ENCODE measurements at places on chromosomes 3 and 15.

DNA sequence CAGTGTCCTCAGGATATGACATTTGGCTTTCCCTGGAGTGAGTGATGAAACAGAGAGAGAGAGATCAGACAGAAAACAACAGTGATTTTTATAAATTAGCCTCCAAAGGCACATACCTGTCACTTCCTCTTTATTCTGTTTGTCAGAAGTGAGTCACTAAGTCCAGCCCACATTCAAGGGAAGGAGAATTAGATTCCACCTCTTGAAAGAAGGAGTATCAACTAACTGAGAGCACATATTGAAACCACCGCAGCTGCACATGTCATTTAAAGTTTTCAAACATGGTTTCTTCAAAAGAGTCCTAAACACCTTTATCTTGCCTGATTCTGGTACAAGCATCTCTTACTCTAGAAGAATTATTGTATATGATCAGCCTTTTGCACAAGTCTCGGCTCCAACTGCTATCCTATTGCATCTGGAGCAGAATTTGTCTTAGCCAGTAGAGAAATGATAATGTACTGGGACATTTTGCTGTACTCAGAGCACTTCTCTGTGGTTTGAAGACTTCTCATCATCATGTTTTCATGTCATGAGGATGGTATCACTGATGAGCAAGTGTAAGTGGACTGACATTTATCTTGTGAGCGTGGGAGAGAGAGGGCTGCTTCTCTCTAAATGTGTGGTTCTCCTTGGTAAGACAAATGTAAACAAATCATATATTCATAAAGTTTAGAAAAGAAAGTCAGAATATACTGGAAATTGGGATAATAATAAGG is 338.9 kb upstream of the CFAP20DC start:
- DNase-seq: no peak

GRCh38 chr3:15851735-15852134 is 54.0 kb upstream of the ANKRD28 start:
- no peak for DNase-seq

- DNase-seq: no peak
Observed at GRCh38 chr3:150682279-150682678, 21.4 kb downstream of the ERICH6 start.

- DNase-seq: no peak
Observed at GRCh38 chr3:52041118-52041731, 15.1 kb downstream of the DUSP7 start.

DNA sequence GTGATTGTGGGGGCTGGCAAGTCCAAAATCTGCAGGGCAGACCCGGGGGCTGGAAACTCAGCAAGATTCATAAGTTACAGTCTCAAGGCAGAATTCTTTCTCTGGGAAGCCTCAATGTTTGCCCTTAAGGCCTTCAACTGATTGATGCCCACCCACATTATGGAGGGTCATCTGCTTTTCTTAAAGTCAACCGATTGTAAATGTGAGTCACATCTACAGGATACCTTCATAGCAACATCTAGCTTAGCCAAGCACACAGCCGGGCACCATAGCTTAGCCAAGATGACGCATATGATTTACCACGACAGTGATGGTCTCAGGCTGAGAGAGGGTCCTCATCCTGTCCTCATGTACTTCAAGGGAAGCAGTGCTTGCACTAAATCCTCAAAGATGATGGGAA is 43.5 kb downstream of the IDH2 start:
- no peak for DNase-seq

GRCh38 chr15:66115568-66116206 is 137.9 kb downstream of the MEGF11 start:
- peak; percentile 69 for DNase-seq

DNA sequence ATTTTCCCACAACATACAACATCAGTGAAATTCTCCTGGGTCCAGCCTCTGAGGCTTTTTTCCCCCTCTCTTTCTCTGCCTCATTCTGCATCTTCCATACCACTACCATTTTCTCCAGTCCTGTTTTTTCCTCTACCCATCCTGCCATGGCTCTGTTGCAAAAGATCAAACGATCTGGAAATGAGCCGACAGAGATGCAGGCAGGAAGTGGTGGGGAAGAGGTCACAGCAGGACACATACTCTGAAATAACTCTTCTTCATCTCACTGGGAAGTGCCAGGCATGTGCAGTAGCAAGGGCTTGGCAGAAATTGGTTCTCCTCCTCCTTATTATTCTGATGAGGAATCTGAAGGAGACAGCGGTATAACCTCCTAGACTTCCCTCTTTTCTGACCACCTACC is 114.3 kb downstream of the CORO2B start:
- no peak for DNase-seq

DNA sequence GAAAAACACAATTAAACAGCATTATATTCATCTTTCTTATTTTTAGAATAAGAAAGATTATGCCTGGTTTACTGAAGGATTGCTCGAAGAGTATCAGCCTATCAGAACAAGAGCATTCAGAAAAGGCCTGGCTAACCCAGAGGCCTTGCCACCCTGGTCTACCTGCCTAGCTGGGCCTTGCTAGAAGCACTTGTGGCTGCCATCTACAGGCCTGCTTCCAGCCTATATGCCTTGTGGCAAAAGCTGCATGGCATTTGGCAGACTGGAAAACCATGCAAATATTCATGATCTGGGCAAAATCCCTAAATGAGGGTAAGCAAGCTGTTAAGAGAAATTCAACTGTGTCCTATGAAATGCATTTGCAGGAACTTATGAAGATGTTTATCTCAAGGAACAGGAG is 9.3 kb upstream of the ATP13A4 start:
- no peak for DNase-seq

- no peak for DNase-seq
Observed at GRCh38 chr3:188589071-188589470, 435.1 kb downstream of the LPP start.

DNA sequence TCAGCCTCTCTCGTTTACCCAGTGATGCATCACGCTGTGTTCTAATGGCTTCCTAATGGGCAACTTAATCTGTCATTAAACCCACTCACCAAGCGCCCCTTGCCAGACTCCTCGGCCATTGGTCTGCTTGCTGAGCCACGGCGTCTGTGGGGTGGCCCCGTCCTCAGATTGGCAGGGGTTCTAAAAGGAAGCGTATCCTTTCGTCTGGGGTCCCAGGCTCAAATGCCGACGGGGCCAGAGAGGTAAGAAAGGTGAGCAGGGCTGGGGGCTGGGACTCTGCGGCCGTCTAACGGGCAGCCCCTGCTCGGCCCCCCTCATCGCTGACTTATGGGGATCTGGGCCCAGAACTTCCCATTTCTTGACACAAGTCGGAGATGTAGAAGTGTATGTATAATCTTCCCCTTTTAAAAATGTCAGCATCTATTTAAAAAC is 315.1 kb upstream of the PROK2 start:
- peak; percentile 53 for DNase-seq

GRCh38 chr3:131397889-131398288 is 16.3 kb downstream of the NUDT16 start:
- DNase-seq: no peak

DNA sequence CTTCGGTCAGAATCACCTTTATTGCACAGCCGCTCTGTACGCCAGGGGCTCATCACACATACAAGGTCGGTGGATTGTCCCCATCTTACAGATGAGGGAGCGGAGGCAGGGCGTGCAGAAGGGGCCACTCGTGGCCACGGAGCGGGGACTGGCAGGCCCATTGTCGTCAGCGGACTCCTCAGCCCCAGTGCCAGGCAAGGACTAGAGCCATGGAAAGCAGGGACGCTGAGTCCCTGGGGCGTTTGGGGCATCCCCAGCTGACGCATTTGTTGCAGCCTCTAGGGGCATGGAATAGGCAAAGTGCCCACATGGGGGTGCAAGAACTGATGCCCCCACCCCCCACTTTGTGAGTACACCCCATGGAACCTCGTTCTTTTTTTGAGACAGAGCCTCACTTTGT is 29.8 kb upstream of the FURIN start:
- DNase-seq: no peak

- DNase-seq: no peak
Observed at GRCh38 chr15:40832903-40833302, 4.4 kb upstream of the PPP1R14D start.

DNA sequence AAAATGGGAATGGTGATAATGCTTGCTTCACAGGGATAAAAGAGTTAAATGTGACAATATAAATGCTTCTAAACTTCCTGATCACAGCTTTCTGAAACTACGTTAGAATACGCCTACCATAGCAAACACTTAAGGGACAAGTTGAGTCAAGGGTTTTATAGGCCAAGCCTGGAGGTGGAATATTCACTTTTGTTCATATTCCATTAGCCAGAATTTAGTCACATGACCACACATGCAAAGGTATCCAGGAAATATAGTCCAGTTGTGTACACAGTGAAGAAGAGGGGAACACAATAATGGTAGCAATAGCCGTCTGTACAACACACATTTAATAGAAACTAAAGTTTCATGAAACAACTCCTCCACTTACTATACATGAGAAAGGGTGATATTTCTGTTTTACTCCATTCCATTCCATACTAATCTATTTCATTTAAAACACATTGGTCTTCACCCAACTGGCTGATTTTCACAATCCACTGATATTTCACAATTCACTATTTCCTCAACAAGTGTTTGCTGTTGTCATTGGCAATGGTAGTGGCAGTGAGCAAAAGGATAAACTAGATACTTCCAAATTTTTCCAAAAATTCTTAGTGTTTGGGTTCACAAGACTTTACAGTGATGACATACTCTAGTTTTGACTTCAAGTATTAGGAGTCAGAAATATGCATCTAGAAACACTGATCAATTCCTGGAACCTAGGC is 270.9 kb downstream of the ERC2 start:
- no peak for DNase-seq

DNA sequence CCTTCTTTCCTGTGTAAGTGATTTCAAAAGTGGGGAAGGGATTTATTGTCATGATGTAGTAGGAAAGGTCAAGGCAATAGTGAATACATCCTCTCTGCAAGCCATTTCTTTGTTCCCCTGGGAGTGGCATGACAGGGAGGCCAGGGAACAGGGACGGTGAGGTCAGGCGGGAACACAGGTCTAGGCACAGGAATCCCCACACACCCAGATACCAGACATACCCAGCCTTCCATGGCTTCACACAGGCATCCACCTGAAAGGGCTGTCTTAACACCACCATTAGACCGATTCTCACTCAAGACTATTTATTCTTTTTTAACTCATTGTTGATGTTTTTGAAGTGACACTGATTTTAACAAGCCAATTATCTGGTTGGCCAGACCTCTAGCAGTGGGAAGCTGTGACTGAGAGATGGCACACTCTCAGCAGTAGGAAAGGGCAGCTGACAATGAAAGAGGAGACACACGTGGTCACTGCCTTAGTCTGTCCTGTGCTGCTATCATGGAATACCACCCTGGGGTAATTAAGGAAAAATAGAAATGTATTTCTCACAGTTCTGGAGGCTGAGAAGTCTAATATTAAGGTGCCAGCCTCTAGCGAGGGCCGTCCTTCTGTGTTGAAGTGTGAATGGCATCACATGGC is 74.6 kb upstream of the MYZAP start:
- DNase-seq: no peak

GRCh38 chr3:190865828-190866227 is 3.3 kb upstream of the GMNC start:
- no peak for DNase-seq

- peak; percentile 59 for DNase-seq
Observed at GRCh38 chr15:57133127-57133968, 214.9 kb downstream of the TCF12 start.

- no peak for DNase-seq
Observed at GRCh38 chr3:189258261-189258660, 86.5 kb downstream of the TPRG1 start.

- no peak for DNase-seq
Observed at GRCh38 chr15:66045542-66045941, 176.3 kb downstream of the RAB11A start.

DNA sequence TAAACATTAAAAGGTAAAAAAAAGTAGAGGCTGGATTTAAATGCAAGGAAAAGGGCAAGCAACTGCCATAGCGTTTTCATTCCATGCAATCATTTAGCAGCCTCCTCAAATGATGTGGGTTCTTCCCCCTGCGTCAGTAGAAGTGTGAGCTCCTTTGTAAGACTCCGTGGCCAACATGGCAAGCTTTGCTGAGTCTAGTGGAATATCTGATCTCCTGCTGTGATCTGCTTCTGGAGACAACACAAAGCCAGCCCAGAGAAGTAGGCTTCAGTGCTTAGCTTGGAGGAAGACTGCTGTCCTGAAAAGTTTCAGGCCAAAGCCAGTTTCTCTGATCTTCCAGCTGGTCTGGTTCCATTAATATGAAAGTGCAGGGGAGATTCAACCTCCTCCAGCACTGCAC is 70.4 kb downstream of the ARPP21 start:
- DNase-seq: no peak

DNA sequence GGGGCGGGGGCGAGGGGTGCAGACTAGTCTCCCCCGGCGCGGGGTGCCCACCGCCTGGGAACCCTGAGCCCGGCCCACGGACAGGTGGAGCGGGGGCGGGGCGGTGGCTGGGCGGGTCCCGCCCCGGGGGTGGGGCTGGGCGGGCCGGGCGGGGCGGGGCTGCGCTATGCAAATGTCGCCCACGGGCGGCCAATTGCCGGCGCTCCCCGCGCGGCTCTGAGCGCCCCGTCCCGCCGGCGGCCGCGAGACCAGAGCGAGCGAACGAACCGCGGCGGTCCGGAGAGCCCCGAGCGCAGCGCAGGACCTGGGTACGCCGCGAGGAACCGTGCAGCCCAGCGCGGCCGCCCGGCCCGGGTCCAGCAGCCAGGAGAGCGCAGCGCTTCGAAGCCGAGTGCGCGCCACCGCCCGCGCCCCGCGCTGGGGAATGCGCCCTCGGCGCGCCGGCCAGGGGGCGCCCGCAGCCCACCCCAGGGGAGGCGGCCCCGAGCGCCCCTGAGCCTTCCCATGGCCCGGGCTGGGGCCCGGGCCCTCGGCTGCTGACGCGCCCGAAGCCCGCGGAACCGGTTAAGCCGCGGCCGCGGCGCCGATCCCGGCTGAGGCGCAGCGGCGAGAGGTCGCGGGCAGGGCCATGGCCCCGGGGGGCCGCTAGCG is at the start of gene SEMA3F:
Gene SEMA3F, plus strand, starts transcription at position 485 of the 651 bp plus-strand sequence. CDS start 4,299 bp downstream, outside the sequence.
- peak; percentile 38 for DNase-seq

- no peak for DNase-seq
Observed at GRCh38 chr3:40782111-40782721, 257.5 kb downstream of the ZNF621 start.

- no peak for DNase-seq
Observed at GRCh38 chr3:89955156-89955555, 847.7 kb downstream of the EPHA3 start.

DNA sequence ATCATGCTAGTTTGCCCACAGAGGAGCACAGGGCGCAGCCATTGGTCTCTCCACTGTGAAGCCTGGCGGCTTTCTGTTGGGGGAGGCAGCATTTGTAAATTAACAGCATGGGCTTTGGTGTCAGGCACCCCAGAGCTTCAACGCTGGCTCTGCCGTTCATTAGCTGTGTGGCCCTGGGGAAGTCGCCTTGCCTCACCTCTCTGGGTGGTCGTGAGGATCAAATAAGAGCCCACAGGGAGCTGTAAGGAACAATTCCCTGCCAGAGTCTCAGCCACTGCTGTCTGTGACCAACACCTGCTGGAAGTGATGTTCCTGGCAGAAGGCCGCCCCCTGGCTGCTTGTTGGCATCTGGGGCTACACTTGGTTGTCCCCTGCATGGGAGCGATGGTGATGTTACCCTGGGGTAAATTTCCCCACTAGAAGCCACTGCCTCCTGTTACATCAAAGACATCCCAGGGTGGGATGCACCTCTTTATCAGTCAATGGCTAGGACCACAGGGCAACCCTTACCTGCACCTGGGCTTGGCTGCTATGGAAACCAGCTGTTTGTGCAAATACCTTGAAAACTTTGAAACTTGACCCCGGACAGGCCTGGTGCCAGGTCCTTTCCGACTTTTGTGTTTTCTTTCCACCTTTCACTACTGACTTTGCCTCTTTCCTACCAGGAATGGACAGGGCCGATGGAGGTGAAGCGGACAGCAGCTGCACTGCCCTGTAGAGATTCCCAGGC is 36.9 kb downstream of the DNASE1L3 start:
- DNase-seq: peak; percentile 63
